ENCODE measurements at places on chromosomes 3 and 15.
A peak's percentile ranks its signal among the peaks of the same experiment; 100 is the strongest.

- no peak for DNase-seq
Measured at GRCh38 chr15:86483936-86484335, 404.3 kb downstream of the AGBL1 start.

- DNase-seq = no peak
Measured at GRCh38 chr15:31471731-31472430, 145.2 kb downstream of the KLF13 start.

GRCh38 chr15:76163457-76164295, 103.9 kb downstream of the TMEM266 start:
- DNase-seq = no peak

DNA sequence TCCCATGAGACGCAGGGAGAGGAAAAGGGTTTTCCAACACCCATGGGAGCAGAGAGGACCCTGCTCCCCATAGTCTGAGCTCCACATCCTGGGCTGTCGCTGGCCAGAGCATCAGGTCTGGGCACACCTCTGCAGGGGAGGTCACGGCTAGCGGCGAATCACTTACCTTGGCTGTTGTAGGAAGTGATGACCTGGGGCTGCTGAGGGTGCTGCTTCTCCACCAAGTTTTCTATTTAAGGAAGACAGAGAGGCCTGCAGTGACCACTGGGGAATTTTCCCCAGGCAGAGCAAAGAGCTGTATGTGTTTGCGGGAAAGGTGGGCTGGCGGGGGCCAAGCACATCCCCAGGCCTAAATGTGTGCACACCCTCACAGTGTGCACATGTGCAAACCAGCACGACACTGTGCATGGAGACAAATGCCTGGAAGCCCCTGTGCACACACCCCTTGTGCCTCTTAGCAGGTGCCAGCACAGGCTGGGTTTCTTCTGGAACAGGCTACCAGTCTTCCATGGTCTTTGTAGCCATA, 7.6 kb downstream of the KY start:
- DNase-seq = no peak

DNA sequence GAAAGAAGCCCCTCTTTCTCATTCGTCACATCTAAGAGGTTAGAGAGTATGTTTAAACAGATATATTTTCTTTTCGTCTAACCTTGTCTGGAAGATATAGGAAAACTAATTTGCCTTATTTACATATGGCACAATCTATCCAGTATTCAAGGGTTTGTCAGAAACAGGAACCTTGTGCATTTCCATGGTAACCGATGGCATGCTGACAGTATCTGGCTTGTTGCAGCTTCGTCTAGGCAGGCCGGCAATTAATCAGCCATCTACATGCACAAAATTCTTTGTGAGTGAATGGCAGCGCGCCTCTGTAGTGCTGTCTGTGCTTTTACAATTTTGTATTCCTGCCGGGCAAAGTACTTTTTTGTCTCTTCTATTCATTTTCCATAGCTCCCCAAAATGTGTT, 294.0 kb upstream of the SOX2 start:
- DNase-seq = peak; percentile 31

GRCh38 chr15:53115563-53115962, 325.4 kb upstream of the ONECUT1 start:
- DNase-seq = no peak

- no peak for DNase-seq
Measured at GRCh38 chr3:29329986-29330890, 49.4 kb downstream of the RBMS3 start.

DNA sequence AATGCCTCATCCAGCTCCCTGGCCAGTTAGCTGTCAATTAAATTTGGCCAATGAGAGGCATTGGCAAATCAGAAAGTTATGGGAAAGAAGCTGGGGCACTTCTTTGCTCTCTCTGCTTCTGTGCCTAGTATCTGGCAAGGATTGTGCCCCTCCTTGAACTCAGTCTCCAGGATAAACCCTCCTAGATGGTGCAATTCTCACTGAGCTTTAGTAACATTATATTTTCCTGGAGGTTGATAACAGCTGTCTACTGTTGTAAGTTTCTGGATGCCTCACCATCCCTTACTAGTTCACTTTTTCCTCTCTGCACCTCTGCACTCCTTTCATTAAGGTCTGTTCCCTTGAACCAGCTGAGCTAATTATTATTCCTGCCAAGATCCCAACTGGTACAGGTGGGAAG, 329.5 kb downstream of the MFSD1 start:
- DNase-seq = no peak

- peak; percentile 27 for DNase-seq
Measured at GRCh38 chr3:21484057-21484827, 266.8 kb downstream of the ZNF385D start.

- no peak for DNase-seq
Measured at GRCh38 chr3:32934150-32934742, 17.2 kb upstream of the CCR4 start.

GRCh38 chr15:56929399-56929798, 11.0 kb downstream of the TCF12 start:
- no peak for DNase-seq

DNA sequence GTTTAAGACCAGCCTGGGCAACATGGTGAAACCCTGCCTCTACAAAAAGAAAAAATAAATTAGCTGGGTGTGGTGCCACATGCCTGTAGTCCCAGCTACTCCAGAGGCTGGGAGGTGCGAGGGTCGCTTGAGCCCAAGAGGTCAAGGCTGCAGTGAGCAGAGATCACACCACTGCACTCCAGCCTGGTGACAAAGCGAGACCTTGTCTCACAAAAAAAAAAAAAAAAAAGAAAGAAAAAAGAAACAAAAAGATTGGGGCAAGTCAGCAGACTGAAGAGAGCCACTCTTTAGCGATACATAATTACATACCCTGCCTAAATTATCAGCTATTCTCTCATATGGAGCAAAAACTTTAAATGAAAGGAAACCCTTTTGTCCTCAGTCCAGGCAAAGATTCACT, 53.6 kb upstream of the MAP3K13 start:
- no peak for DNase-seq

DNA sequence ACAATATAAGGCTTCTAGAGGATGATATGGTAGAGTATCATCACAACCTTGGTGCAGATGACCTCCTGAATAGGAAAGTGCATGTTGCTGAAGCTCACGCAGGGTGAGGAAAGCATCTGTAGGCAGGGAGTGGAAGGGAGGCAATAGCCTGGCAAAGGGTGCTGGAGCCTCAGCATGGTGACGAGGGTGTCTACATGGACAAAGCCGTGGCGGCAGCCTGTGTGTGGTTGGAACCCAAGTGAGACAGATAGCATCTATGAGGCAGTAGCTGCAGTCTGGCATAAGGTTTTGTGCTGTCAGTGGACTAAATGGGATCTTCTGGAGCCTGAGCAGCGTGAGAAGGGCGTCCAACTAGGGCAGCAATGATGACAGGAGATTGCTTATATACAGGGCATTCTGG, 132.5 kb downstream of the DLG1 start:
- no peak for DNase-seq

DNA sequence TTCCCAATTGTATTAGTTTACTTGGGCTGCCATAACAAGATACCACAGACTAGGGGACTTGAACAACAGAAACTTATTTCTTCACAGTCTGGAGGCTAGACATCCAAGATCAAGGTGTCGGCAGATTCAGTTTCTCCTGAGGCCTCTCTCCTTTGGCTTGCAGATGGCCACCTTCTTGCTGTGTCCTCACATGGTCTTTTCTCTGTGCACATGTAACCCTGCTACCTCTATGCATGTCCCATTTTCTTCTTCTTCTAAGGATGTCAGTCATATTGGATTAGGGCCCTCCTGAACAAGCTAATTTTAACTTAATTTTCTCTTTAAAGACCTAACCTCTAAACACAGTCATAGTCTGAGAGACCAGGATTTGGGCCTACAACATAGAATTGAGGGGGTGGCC, 336.7 kb upstream of the WNT5A start:
- DNase-seq = no peak

DNA sequence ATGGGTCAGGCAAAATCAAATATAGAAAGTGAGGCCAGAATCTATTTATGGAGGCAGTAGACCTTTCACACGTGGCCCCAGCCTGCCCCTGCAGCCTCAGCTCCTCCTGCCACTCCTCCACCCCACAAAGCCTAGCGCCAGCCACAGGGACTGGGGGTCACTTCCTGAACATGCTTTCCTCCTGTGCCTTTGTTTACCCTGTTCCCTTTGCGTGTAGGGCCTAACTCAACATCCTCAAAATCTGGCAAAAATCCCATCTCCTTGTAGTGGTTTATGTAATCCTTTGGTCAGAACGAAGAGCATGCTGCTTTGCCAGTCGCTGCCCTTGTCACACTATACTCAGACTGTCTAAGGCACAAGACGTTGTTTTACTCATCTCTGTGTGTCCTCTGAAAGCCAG, 39.6 kb downstream of the KBTBD12 start:
- DNase-seq = no peak

- DNase-seq = no peak
Measured at GRCh38 chr3:53312832-53313231, 34.5 kb downstream of the DCP1A start.

DNA sequence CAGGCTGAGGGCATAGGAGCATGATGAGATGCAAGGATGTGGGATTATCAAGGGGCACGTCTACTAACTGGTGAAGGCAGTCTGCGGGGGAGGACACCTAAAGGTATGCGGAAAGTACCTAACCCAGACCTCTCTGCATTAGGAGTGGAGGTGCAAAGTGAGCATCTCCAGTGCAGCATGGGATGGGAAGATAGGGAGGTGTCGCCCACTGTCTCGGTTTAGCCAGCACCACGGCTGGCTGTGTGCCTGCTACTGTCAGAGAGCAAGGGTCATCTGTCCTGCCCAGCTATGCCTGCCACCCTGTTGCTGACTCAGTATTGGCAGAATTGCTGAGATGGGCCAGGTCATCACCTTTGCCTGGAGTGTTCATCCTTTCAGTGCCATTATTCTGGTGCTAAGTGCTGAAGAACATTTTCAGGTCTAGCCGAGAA, 40.1 kb downstream of the OXNAD1 start:
- no peak for DNase-seq

DNA sequence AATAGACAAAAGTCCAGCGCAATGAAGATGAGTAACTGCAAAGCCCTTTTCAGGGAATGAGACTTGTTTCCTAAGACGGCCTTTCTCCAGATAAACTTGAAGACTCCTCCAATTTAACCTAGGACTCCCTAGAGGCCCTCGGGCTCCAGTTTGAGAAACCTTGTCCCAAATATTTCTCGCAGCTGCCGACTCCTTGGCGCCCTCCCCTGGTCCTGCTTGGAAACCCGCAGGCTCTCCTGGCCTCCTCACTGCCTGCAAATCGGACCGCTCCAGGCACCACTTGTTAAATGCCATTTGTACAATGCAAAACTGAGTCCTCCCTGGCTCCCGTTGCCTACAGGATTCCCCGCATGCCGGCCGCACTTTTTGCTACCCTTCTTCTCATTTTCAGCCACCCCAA, 36.8 kb downstream of the MUC4 start:
- peak; percentile 16 for DNase-seq

DNA sequence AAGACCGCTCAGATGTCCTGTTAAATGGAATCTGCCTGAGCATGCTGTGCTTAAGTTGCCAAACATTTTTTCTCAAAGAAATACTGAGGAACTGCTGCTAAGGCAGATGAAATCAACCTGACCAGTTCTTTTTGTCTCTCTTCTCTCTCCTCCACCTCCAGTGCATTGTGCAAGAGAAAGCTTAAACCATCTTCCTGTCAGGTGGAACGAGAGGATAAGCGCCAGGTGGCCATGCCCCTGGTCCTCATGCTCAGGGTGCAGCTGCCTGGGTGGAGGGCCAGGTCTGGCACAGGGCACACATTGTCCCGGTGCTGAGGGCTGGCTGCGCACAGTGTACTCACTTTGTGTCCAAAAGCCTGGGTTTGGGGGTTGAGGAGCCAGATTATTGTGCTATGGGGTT, 176.2 kb upstream of the TP63 start:
- no peak for DNase-seq

DNA sequence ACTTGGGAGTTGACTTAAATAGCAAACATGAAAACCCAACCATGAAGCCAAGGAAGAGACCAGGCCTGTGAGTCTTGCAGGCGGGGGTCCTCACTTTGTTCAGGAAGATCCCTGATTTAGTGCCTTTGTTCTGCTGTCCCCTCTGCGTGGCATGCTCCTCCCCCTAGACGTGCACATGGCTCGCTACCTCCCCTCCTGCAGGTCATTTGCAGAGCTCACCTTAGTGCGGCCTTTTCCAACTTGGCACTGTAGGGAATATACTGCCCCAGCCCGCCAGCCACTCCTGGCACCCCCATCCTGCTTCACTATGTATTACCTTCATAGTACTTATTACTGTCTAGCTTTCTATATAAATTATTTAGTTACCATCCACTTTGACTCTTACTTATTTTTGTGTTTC, 18.3 kb downstream of the GXYLT2 start:
- no peak for DNase-seq

DNA sequence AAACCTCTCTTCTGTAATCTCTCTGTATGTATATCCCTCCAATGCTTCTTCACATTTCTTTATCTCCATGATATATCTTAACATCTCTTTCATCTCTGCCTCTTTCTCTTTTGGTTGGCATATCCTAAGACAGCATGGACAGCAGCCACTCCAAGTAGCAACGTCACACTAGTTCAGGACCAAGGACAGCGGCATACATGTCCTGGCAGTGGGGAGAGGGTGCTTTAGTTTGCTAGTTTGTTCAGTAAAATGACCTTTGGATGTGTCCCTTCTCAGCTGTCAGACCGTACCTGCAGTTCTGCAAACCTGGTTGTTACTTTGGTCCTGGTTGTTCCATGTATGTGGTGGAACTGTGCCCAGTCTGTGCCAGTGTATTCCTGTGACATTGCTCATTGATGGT, 225.6 kb upstream of the ROPN1 start:
- DNase-seq = no peak

DNA sequence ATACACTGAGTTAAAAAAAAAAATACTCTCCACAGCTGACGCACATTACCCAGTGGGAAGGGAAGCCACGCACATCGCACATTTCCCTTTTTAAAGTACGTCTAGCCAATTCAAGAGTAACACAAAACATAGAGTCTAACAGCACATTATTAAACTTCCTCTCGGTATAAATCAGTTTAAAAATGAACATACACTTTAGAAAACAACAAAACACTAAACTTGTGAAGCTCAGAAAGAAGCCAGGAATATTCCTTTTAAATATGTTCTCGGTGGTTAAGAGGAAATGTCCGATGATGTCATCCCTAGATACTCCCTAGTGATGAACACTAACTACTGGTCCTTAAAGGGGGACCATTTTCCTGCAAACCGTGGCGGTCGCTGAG, 721 bp downstream of the MYEF2 start:
- DNase-seq = peak; percentile 53

DNA sequence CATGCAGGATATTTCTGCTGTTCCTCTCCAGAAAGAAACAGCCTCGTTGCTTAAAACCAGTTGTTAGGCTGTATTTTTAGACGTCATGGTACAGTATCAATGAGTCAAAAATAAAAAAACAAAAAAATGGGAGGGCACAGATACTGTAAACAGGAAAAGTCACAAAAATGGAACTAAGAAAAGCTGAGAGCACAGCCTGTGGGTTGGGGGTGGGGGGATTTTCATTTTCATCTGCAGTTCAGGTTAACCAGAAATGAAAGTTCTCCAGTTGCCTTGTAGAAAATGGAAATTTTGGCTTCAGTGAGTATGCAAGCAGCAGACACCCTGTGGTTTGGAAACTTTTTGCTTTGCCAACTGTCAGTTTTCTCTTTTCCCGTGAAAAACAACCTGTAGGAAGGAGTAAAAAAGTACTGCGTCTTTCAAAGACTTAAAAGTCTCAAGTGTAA, 59.0 kb downstream of the FRMD4B start:
- no peak for DNase-seq

- DNase-seq = no peak
Measured at GRCh38 chr15:44719293-44719999, 8.1 kb downstream of the B2M start.

- no peak for DNase-seq
Measured at GRCh38 chr15:72276326-72276700, 4.0 kb upstream of the PARP6 start.

All from NCI-H2081 (cell line).